ENCODE measurements at places on chromosomes 3 and 15.

DNA sequence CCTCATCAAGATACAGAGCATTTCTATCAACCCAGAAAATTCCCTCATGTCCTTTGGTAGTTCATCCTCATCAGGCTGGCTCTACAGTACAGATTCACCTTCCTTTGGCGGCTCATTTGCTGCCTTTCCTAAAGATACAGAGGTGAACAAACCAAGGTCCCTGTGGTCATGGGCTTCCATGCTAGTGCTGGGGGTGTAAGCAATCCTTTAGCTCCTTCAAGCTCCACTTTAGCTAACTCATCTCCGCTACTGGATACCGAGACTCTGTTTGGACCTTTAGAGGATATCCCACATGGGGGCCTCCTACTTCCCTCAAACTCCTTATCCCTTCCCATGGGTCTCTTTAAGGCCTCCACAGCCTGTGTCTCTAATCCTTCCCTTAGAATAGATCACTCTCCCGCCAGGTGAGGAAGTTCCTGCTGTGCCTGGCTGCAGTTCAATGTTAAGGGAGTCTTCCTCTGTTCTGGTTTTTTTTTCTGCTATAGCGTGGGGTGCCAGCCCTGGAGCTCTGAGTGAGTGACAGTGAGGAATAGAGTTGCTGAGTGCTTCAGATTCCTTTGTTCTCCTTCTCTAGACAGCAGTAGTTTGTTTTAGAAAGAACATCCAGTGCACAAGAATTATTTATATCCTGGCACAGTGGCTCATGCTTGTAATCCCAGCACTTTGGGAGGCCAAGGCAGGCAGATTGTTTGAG lies 30.7 kb downstream of the CLEC3B start:
- DNase-seq: peak; percentile 45

- DNase-seq: no peak
Observed at GRCh38 chr3:123952844-123953520, 8.0 kb downstream of the CCDC14 start.

- DNase-seq: peak; percentile 30
Observed at GRCh38 chr15:84878504-84878903, 6.0 kb upstream of the SLC28A1 start.

DNA sequence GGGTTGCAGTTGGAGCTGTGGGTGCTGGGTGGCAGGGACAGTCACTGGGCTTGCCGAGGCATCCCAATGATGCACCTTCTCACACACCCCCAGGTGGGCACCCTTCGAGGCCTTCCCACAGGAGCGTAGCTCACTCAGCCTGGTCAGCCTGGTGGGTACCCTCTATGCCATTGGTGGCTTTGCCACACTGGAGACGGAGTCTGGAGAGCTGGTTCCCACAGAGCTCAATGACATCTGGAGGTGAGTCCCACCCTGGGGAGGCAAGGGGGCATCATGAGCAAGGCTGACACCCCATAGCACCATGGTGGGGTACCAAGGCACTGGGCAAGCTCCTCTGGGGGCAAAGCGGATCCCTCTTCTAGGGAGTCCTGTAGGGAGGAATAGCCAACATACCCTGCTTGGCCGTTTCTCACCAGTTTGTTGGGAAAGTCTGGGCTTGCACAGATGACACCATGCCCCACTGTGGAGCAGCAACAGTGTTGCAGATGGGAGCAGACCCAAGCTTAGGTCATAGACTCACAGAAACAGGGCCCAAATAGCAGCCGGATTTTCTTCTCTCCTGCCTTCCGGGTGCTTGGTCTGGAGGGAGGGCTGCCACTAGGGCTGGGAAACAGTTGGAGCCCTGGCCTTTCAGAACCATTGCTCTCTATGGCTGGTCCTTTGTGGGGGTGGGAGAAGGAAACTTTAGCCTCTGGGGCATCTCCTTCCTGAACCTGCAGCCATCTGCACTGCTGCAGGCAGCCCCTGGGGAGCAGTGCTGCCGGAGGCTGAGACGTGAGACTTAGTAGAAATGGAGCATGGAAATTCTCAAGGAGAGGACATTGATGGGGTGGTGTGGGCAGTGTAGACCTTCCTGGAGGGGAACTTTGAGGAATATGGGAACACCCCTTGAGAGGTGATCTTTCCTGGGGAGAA lies 5.7 kb downstream of the KLHL40 start:
- no peak for DNase-seq

DNA sequence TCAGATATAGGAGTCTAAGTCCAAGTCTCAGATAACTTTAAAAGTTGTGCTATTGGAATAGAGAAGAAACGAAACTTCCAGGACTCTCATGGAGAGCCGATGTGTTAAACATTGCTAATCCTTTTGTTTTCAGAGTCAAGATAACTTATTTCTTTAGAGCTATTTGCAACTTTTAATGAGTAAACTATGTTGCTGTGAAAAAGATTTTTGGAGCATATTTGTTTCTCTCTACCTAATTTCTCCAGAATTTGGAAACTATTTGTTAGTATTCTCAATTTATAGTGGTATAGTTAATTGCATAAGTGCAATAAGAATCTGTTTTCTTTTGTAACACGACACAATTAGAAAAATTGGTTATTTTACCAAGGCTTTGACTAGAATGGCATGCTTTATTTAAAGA lies 588.9 kb downstream of the NTRK3 start:
- DNase-seq: no peak

DNA sequence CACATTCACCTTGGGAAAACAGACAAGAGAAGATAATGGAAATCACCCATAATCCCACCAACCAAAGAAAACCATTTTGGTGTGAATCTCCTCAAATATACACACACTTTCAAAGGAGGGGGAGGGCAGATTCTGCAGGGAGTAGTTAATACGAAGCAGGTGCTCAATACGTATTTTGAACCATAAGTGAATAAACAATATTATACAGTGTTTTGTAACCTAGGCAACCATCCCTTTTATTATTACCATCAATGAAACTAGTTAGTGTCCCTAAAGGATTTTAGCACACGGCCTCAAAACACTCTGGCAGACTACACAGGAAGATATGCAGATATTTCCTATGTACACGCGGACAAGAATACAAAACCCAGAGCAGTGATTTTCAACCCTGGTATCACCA lies 6.1 kb downstream of the OSBPL10 start:
- no peak for DNase-seq

DNA sequence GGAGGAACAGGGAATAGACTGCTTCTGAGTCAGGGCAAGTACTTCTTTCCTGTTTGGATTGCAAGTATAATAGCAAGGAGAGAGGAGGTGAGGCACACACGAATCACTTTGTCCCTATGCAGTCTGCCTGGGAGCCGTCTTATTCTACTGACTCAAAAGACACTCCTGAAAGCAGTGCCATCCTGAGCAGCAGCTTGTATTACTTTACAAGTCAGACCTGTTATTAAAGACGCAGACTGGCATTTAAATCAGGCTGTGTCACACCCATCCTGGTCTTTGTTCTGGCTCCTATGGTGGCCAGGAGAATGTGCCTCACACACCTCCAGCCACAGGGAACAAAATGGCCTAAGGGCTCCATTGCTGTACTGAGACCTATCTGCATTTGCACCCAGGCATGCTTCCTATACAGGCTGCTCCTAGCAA lies 17.9 kb upstream of the SQOR start:
- DNase-seq: no peak

GRCh38 chr3:46954178-46954577 lies 22.4 kb downstream of the CCDC12 start:
- DNase-seq: no peak

GRCh38 chr3:128931046-128931445 lies 51.6 kb downstream of the ACAD9 start:
- DNase-seq: no peak

DNA sequence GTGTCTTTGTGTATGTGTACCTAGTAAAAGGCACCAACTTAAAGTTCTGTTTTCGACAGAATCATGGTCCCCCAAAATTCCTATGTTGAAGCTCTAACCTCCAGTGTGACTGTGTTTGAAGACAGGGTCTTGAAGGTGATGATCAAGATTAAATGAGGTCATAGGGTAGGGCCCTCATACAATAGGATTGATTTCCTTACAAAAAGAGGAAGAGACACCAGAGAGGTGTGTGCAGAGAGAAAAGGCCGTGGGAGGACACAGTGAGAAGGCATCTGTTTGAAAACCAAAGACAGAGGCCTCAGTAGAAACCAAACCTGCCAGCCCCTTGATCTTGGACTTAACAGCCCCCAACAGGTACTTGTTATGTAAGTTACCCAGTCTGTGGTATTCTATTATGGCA lies 52.0 kb upstream of the CORO2B start:
- DNase-seq: no peak

DNA sequence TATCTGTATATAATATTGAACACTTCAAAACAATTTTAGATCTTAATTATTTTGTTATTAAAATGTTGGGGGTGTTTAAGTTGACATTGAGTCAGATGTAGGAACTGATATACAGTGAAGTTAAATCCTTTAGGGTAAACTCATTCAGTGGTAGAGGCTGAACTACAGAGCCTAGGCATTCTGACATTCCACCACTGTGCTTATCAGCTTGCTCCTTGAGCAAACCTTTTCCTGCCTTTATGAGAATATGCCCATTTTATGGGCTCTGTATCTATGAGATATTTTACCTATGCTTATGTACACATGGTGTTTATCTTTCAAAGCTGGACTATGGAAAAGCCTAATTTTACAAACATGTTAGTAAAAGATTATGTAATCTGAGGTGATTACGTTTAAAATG lies 407.5 kb downstream of the ZBTB20 start:
- no peak for DNase-seq

GRCh38 chr15:25875566-25875965 lies 12.4 kb upstream of the ATP10A start:
- no peak for DNase-seq

- DNase-seq: no peak
Observed at GRCh38 chr3:130626049-130626448, 109.1 kb downstream of the COL6A6 start.

DNA sequence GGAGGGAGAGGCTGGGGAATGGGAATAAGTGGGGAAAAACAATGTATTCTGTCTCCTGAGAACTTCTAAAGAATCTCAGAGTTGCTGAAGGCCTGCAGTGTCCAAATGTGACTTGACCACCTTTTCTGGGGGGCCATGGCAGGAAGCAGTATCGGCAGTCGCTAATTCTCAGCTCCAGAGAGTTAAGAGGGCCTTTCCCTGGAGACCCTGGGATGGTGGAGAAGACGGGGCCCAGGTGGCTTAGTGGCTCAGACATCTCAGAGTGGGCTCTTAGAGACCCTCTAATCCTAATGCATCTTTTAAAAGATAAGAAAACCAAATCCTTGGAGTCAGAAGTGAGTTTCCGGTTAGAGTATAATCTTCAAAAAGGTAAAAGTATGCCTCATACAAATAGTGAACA lies 15.1 kb downstream of the RTP4 start:
- no peak for DNase-seq

GRCh38 chr3:188476935-188477334 lies 323.0 kb downstream of the LPP start:
- no peak for DNase-seq

GRCh38 chr3:117893638-117894037 lies 1141.0 kb downstream of the IGSF11 start:
- no peak for DNase-seq

- DNase-seq: no peak
Observed at GRCh38 chr3:37973246-37974054, 17.1 kb upstream of the VILL start.

DNA sequence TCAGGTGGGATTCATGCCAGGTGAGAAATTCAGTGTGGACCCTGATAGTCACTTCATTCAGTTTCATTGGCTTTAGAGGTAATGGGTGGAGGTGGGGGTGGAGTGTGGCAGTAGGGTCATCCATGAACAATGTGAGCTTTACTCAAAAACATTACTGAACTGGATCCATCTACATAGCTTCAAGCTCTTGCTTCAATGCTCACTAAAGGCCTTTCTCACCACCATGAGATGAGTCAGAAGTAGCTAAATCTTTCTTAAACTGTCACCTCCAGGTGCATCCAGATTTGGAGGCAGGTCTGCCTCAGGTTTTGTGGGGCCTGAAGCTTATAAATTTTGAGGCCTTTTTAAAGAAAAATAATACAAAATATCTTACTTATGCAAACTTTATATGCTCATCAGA lies 363.6 kb downstream of the CHST2 start:
- no peak for DNase-seq

- DNase-seq: no peak
Observed at GRCh38 chr3:3089017-3089416, 21.2 kb downstream of the IL5RA start.

- DNase-seq: no peak
Observed at GRCh38 chr15:49189631-49190030, 19.6 kb downstream of the GALK2 start.

DNA sequence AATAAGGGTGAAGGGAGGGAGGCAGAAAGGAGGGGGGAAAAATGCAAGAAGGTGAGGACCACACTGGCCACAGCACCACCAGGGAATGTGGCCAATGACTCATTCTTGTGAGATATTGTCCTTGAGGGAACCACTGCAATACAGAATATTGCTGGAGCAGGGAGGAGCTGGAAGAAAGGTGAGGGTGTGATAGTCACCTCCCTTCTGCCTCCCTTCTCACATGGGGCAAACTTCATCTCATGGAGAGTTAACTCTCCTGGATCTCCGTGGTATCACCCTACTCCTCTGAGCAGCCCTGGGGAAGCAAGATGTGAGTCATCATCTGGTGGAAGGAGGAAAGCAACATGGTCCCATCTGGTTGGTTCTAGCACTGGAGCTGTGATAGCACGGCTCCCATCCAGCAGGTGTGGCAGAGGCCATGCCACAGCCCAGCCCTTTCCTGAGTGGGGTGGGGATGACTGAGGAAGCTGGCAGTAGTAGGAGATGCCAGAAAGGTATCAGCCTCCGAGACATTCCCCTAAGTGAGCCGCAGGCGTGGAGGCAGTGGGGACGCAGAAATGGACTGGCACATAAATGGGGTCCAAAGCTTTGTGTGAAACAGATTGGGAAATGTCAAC lies 115.9 kb upstream of the LPP start:
- no peak for DNase-seq

DNA sequence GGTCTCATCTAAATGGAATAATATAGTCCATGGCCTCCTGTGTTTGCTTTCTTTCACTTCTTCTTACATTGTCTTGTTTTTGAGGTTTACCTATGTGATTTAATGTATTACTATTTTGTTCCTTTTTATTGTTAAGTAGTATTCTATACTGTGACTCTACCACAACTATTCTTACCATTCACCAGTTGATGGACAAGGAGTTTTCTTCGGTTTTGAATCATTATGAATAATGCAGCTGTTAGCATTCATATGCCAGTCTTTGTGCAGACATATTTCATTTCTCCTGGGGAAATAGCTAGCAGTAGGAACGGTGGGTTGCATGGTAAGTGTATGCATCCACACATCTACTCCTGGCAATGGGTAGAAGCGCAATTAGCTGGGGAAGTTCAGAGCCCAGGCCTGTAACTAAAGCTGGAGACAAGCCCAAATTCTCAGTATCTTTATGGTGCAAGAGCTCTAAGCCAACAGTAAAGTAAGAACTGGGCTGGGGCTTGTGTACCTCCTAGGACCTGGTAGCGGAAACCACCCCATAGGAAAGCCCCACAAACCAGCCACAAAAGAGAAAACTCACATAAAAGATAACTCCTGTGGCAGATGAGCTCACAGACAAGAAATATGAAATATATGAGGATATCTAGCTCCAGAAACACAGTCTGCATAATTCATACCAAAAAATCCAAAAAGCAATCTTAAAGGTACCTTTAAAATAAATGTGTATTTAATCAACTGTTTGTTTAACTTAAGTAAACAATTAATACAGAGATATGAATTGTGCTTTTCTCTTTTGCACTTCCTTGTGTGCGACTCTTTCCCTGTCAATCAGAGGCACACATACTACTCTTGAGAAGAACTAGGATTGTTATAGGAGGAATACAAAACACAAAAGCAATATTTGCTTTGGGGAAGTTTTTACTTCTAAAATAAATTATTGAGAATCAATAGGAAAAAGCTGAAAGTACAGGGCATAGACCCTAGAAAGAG lies 2.7 kb upstream of the CSTA start:
- DNase-seq: no peak

Measured in iPS DF 19.7 (cell line).